IPS-NIHi11 (cell line): ENCODE measurements at places on chromosomes 2 and 18.

DNA sequence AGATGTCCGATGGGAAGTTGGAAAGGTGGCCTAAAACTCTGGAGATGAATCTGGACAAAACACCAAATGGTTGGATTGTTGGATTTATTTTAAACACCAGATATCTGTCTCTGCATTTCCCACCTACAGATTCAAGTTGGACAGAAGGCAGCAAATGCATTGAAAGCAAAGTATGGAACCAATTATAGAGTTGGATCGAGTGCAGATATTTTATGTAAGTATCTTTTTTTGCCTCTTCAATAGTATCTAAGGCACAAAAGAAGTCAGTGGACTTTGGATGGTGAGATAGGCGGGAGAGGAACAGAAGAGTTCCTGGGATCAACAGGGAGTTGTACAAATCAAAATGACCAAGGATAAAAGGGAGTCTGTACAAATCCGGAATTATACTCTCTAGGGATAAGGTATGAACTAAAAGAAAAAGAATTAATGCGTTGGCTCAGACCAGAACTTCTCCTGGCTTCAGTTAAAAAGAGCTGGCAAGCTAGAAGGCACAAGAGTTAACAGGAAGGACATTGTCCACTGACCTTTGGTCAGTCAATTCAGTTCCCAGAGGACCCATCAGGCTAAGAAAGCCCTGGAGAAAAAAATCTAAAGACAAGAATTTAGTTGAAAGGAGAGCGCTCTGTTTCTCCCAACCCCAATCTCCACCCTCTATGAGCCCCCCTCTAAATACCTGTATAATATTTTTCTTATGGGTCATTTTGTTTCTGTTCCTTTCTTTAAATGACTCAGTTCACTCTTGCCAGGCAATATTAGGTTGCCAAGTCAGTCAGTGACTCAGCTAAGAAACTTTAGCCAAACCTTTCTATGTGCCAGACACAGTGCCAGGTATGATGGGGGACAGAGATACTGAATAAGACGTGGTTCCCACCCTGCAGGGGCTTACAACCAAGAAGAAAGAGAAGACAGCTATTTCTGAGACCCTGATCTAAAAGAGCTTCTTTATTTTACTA is 29.1 kb downstream of the CPO start:
- no peak for DNase-seq

GRCh38 chr2:236570081-236570868 is 650 bp downstream of the ACKR3 start:
- DNase-seq, result no peak

DNA sequence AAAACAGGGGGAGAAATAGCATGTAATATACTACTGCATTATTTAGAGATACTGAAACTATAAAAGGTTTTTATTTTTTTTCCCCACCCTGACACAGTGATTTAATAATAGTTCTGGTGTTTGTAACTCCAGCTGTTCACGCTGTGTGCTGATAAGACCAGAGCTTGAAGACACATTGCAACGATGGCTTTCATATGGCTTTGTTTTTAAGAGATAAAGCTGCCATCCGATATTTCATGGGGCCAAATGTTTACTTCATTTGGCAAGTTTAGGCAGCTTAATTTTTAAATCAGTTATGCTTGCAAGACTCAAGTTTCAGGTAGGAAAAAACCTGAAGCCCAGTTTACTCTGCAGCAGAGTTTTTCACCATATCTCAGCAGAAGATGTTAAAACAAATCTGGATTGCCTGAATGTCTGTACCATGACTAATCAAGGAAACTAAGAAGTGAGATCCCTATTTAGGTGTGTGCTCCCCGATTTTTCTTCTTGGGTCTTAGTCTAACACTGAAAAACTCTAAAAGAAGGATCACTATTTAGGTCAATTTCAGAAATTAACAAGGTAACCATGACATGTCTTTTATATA is 508.6 kb downstream of the PARD3B start:
- no peak for DNase-seq

- DNase-seq, result no peak
Measured at GRCh38 chr2:42136782-42137124, 32.4 kb upstream of the EML4 start.

DNA sequence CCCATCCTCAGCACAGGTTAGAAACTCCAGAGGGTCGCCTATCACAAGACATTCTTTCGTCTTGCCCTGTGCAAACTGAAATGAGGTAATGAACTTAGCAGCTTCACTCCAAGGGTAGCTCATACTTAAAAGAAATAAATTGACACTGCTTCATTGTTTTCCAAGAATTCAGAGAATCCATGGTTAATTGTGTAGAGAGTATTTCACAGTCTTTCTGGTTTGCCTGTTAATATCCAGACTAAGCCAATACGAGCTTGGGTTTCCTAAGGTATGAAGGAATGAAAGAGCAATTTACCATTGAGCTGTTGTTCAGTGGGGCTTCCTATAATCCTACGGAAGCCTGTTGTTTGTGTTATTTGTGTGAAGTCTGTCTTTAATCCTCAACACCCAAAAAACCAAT is 58.7 kb downstream of the FAM124B start:
- no peak for DNase-seq

GRCh38 chr2:207290833-207291624 is 125.3 kb upstream of the KLF7 start:
- DNase-seq, result no peak

GRCh38 chr18:55322178-55322735 is 265.7 kb downstream of the TCF4 start:
- peak; percentile 68 for DNase-seq

GRCh38 chr2:233359823-233360222 is 5.5 kb downstream of the DGKD start:
- DNase-seq, result no peak

DNA sequence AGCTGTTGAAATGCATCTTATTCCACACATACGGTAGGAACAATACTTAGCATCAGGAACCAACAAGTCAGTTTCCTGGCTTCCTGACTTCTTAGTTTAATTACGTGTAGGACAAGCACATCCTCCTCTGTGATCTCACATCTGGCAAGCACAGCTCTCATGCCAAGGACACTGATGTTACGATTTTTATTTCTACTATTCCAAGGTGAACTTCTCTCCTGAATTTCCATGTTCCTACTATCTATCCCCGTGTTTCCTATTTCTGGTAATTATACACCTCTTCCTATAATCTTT is 374.0 kb downstream of the NCKAP5 start:
- DNase-seq, result no peak

DNA sequence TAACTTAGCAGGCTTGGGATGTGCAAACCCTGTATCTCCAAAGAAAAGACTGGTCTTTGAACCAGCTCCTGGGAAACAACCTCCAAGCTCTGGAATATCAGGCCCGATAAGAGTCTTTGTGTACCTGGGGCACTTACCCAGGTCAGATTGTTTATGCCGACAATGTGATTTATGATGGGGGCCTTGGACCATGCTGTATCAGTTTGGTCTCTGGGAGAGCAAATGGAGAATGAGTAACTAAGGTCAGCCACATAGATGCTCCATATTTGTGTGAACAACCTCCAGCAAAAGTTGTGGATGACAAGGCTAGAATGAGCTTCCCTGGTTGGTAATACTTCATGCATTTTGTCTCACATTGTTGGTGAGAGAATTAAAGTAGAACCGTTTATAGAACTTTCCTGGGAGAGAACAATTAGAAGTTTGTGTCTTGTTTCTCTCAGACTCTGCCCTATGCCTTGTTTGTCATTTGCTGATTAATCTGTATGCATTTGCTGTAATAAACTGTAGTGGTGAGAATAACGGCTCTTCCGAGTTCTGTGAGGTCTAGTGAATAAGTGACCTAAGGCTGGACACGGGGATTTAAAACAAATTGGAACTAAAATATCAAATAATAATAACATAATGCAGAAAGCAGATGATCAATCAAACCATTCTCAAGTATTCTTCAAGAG is 259.1 kb downstream of the XIRP2 start:
- no peak for DNase-seq

DNA sequence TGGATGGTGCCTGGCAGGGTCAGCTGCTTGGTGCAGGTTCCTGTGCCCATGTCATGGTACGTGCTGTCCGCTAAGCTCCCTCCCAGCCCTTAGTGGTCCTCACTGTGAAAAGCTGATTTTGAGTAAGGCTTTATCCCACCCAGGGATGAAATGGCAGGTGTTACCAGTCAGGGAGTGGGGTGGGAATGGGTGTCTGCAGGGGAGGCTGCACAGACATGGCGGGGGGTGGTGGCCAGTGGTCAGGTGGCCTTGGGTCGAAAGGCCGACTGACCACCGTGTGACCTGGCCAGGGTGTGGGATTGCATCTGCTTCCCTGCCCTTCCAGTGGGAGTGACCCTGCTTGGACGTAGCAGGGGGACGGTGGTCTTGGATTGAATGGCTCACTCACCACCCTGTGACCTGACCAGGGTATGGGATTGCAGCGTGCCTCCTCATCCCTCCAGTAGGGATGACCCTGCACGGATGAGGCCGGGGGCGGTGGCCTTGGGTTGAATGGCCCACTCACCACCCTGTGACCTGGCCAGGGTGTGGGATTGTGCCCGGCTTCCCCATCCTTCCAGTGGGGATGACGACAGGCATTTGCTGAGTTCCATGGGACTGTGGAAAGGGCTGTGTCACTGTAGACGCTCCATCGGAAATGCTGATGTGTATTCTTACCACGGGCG is 29.8 kb downstream of the AGAP1 start:
- DNase-seq, result no peak

DNA sequence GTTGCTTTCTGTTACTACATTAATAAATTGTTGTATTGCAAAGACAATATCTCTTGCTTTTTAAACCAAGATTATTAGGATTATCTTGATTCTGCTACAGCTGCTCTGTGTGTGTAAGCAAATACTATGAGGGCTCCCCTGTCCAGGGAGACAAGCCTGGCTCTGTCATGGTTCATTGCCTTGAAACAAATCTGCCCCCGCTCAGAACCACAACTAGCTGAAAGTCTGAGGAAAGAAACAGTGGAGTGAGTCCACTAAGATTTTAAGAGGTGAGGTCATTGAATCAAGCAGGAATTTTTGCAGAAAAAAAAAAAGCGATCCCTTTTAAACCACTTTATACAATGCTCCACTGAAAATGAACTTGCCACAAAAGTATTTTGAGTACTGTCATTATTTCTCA is 30.8 kb upstream of the LRRTM4 start:
- peak; percentile 42 for DNase-seq

DNA sequence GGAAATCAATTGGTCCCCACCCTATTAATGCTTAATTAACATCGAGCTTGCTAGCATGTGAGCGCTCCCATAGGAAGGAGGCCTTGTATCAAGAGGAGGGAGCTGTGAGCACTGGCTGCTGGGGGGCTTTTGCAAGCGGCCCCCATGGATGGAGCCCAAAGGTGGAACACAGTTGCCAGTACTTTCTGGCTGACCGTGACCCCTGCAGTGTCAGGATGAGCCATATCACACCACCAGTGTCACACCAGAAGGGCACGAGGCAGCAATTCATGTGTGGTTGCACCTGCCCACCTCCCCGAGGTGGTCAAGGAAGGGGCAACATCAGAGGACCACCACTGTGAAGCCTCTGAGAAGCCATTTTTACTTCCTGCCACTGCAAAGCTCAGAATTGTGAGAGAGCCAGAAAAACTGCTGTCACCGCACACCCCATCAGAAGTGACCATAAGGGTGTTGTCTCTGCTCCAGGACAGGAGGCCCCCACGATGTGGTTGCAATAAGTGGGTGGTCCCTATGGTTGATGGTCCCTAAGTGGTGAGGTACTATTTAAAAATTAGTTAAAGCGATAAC is 99.8 kb upstream of the RAB6C start:
- no peak for DNase-seq

GRCh38 chr18:49862656-49863385 is 49.5 kb upstream of the ACAA2 start:
- no peak for DNase-seq

- DNase-seq, result no peak
Measured at GRCh38 chr2:65159906-65160305, 30.0 kb upstream of the RAB1A start.

GRCh38 chr2:220320326-220320725 is 692.9 kb downstream of the SLC4A3 start:
- no peak for DNase-seq

GRCh38 chr18:55433648-55434047 is 154.3 kb downstream of the TCF4 start:
- DNase-seq, result no peak

DNA sequence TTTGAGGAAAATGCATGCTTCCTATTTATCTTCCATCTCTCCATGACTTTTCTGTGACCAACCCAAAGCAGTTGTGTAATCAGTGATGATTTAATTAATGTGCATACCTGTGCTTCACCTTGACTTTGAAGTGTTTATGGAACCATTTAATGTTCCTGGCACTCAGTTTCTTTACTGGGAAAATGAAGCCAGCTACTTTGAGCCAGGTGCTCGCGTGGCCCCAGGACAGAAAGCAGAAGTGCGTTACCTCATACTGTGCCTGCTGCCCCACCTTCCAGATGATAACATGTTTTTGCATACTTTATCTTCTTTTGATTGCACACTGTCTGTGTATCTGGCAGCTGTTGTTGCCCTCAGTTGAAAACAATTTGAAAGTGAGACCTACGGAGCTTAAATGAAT is 61.3 kb downstream of the PMAIP1 start:
- DNase-seq, result no peak

- peak; percentile 73 for DNase-seq
Measured at GRCh38 chr18:48022531-48023329, 92.3 kb upstream of the SMAD2 start.

DNA sequence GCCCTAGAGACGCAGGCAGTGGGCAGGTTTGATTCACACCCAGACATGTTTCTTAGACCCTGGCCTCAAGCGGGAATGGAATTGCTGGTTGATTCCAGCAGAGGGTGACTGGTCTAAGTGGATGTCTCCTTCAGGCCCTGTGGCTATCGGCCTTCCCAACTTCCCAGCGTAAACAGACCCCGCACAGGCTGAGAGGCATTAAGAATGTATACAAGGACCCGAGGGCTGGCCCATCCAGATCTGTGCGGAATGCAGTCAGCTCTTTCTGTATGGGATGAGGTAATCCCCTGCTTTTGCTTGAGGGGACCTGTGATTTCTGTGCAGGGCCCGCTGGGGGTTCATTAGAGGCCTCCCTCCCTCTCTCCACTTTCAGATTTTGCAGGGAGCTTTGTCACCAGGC is 6.5 kb downstream of the ACKR3 start:
- DNase-seq, result peak; percentile 51

DNA sequence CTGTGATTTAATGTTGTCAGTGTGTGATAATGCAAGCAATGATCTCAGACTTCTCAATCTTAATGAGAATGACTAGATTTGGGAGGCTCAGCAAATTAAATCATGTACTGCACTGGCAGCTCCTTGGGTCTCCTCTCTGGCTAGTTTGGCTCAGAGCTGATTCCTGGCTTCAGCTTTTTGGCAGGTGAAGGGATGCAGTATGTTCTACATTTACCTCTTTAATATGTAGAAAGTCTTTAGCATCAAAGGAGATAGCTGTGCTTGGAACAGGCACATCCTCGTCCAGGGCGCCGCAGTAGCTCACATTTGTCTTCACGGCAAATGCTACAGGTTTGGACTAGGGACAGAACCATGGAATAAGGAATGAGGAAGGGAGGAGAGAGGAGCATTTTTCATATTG is 52.4 kb upstream of the ARL5A start:
- DNase-seq, result no peak

DNA sequence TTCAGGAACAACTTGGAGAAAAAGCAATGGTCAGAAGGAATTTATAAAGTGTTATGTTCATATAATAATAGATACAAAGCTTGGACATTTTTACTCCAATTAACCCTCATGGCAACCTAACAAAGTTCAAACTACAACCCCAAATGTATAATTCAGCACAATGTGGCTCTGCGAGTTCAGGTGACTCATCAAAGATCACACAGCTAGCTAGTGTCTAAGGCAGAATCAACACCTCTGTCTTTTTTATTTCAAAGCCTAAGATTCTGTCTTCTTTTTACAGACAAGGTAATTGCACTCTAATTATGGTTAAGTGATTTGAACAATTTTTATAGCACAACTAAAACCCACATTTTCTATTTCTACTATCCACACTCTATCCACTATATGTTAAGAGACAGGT is 90.5 kb downstream of the CHST9 start:
- DNase-seq, result no peak
